ENCODE measurements at places on chromosomes 7 and 10.

DNA sequence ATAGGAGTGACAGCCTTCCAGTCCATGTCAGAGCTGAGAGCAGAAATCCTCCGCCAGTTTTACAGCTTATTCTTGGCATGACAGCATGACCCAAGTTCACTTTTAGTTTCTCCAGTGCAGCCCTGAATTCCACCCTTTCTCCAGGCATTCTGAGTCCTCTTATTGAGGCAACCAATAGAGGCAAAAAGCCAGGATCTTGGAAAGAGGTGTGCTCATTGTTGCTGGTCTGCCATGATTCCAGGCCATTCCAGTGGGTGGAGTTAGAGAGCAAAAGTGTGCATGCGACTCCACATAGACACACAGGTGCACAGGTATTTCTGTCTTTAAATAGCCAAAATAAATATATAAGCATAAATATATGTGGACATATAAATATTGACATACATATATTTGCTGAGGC is 224.7 kb upstream of the ADARB2 start:
- no peak for DNase-seq

DNA sequence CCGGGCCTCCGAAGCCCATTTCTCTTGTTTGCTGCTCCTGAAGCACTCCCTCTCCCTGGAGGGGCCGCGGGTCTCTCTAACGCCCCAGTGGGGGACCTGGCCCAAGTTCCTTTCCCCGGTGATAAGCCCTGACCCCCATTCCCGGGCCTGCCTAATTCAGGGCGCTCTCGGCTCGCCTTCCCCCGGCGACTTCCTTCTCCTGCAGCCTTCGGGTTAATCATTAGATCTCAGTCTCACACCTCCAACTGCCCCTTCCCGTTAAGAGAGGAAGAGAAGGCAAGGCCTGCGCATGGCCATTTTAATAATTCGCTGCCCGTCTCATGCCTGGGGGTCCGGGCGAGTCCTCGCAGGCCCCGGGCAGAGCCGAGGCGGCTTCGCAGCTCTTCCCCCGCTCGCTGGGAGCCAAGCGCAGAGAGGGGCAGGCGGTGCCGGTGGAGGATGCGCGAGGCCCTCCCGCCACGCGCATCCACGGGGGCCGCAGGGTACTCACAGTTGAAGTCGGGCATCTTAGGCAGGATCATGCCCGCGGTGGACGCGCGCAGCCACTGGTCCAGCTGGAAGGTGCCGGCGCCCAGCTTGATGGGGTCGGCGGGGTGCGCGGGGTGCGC is 1.2 kb downstream of the MNX1 start:
- no peak for DNase-seq

- no peak for DNase-seq
These were observed 32.6 kb downstream of the EXOC6 start for GRCh38 chr10:92880917-92881316.

DNA sequence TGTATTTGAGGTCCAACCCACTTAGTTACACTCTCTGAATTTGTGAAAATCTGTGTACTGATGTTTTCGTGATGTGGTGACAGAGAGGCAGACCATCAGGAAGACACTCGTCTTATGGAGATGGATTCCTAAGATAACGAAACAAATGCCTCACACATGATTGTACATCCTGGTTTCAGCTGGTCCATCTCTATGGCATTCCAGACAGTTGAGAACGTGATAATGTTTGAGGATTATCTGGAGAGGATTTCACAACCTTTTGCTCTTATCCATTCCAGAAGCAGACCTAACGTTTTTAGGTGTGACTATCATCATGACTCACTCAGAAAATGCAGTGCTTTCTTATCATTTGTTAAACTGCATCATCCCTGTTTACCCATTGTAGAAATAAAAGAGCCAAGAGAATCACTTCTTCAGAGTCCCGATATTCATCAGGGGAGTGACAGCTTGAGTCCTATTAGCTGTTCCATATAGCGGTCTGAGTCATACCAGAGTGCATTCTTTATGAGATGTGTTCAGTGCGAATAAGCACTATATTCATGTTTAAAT is 74.5 kb downstream of the BMPER start:
- peak; percentile 40 for DNase-seq

DNA sequence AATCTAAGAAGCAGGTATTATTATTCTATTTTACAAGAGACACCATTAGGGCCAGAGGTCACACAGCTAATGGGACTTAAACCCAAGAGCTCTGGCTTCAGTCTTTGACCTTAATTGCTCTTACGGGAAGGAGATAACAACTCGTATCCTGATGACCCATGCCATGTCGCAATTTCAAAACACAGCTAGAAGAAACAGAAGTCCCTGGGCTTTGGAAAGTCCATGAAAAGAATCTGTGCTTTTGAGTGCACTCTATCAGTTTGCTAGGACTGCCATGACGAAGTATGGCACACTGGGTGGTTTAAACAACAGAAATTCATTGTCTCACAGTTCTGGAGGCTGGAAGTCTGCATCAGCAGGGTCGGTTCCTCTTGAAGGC is 247.8 kb upstream of the AOAH start:
- DNase-seq, result peak; percentile 60

GRCh38 chr10:33807531-33808359 is 473.3 kb upstream of the NRP1 start:
- no peak for DNase-seq

- DNase-seq, result no peak
These were observed 226.3 kb downstream of the GLI3 start for GRCh38 chr7:42010751-42011150.

DNA sequence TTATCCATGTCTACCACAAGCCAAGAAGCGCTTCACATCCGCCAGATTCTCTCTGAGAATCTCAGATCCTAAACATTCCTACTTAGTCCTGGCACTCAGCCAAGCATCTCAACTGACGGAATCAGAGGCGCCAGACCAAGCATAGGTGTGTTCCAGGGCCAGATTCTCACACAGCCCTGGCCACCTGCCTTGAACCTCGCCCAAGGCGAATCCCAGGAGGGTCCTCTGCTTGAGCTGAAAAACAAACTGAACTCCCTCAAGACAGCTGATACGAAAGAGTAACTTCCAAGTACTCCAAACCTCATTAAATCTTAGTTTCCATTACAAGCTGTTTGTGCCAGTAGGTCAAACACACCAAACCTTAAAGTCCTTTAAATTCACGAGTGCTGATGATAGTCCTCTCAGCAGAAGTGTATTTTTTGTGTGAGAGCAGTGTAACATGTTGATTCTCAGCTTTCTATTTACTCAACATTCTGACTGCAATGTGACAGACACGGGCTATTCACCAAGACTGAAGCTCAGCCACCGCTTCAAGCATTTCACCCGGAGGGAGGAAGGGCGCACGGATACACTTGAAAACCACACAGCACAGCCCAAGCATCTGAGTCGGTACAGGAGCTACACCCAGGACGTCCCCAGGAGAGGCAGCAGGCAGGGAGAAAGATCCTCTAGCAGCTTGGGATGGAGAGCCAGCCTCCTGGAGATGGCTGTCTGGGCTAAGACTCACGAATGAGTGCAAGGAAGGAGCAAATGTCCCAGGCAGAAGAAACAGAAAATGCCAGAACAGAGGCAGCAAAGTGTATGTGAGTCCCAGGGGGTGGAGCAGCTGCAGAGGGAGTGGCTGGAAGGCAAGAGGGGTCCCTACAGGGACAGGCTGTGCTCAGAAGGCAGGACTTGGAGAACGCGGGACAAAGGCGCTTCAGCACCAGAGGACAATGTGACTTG is 6.0 kb downstream of the PARD3 start:
- peak; percentile 59 for DNase-seq

DNA sequence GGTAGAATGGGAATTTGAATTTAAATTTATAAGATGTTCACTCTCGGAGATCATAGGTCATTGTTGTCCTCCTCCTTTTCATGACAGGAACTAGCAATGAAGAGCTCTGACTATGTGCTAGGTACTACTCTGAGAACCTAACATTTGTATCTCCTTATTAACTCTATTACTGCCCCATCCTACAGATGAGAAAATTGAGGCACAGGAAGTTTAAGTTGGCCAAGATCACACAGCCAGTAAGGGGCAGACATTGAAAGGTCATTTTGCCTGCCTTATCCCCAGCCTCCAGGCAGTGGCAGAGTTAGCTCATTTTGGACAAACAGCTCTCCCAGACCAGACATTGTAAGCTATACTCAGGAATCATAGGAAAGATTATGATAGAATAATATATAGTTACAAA is 6.0 kb downstream of the SRGN start:
- DNase-seq, result no peak

DNA sequence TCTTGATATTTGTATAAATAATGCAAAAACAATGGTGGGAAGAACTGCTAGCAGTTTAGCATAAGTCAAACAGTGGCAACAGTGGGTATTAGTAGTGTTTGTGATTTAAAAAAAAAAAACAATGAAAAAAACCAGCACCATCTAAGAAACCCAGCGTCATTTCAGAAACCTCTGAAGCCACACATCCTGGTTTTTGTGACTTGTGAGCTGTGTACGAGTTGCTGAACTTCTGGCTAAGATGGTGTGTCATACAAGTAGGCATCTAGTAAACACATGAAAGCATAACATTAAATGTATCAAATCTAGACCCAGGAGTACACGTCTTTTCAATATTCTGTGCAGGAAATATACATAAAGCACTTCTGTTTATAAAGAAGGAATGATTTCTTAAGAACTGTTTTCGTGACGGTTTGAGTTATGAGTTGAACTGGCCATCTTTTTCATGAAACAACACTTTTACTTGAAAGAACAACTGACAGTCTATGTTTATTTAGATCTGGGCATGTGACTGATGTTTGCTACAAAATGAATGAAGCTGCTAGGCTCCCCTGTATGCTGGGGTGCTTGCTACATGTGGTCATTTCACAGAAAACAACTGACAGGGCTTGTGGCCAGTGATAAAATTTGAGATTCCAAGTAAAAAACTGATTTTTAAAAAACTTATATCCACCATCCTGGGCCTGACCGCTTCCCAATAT is 143.5 kb downstream of the PIP4K2A start:
- DNase-seq, result no peak

DNA sequence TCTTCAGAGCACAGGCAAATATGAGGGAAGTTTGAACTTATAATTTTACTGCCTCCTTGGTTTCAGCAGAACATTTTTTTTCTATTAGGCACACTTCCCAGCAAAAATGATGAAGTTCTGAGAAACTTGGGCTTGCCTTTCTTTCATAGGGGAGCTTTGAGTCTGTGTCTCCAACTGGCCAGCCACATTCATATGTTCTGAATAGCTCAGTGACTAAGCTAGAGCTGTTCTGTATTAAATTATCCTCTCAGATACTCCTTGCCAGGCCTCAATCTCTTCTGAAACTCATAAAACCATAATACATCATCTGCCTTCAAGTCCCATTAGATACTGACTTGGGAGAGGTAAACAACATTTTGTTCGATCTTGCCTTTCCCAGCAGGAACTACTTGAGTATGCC is 476.5 kb downstream of the GPAM start:
- no peak for DNase-seq

- peak; percentile 61 for DNase-seq
These were observed at the start of gene DNAH11 for GRCh38 chr7:21542891-21543527. Gene DNAH11, plus strand, starts transcription at chr7:21543039. Its CDS starts 207 bp downstream, at chr7:21543246.

- DNase-seq, result no peak
These were observed 58.0 kb upstream of the ELN start for GRCh38 chr7:73969991-73970390.

- peak; percentile 2 for DNase-seq
These were observed 31.2 kb downstream of the JAKMIP3 start for GRCh38 chr10:132096863-132097478.

- no peak for DNase-seq
These were observed 6.9 kb upstream of the LFNG start for GRCh38 chr7:2512713-2513112.

GRCh38 chr7:25240896-25241295 is 12.6 kb upstream of the NPVF start:
- DNase-seq, result no peak

- DNase-seq, result no peak
These were observed 45.0 kb downstream of the RAMP3 start for GRCh38 chr7:45202625-45203024.

GRCh38 chr7:128738570-128739047 is 550 bp upstream of the CALU start:
- no peak for DNase-seq

DNA sequence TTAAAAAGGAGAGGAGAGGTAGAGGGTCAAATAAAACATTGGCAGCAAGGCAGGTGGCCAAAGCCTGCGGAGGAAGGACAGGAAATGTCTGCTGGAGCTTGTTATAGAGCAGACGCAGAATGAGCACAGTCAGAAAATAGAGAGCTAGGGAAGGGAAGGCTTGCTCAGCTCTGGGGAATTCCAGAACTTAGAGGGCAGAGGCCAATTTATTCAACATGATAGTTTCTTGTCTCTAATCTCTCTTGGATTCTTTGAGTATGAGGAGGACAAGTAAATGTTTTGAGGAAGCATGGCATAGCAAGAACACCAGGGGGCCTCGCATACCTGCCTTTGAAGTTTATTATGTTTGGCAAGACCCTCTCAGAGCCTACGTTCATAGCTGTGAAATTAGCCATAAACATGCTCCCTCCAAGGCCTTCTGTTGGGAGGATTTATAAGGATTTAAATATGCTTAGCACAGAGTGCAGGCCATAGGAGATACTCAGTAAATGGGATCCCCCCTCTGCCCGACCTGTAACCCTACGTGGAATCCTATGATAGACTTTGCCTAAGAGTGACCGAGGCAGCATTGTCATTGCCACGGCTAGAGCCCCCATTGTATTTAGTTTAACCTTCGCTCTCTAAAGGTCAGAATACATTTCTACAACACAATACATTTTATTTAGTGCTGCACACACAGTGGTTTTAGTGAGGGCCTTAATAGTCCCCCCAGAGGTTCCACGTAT is 293.9 kb downstream of the CCDC3 start:
- DNase-seq, result peak; percentile 73

- DNase-seq, result no peak
These were observed 239.2 kb downstream of the EXOC4 start for GRCh38 chr7:133491846-133492652.

GRCh38 chr10:11147722-11148121 is 130.1 kb downstream of the CELF2 start:
- no peak for DNase-seq

DNA sequence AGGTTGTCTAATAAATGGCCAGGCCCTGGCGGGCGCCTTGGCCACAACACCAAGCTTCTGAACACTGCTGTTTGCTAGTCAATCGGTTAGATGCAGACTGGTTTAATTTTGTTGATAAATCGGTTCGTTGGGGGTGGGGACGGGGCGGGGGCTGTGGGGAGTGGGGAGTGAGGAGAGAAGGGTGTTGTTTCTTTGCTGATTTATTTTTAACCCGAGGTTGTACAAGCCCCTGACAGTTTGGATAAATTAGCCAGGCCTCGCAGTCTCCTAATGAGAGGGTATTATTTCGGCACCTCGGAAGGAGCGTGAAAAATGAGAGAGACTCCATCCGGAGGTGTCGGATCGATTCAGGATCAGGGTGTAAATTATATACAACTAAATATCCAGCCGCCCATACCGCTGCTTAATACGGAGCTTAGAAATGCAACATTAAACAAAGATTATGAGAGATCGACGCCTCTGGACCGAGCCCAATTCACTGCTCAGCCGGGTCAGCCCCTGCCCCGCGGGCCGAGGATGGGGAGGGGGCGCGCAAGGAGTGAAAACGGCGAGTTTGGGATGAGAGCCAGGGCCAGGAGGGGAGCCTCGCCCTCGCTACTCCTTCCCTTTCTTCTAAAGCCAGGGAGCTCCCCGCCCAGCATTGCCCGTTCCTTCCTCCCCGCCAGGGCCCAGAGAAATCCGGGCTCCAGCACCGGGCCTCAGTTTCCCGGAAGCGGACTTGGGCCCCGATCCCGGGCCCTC is 8.0 kb downstream of the UNCX start:
- no peak for DNase-seq
